ENCODE measurements at places on chromosomes 4 and X. TPM values are rescaled to one million over a fixed set of nuclear protein-coding genes. Genes with fewer than 3 reads are reported as not detected.

- no peak for DNase-seq
- no peaks in the 10 kb centered on the region for H3K4me1 ChIP-seq
- no peak overlapping the region for H3K27ac ChIP-seq
- peaks cover 7% of the 10 kb centered on the region for H3K27me3 ChIP-seq
- H3K4me3 ChIP-seq, result no peak overlapping the region
- no peaks in the 10 kb centered on the region for H3K36me3 ChIP-seq
Measured at GRCh38 chrX:30538271-30538670, 39.3 kb downstream of the TASL start.

GRCh38 chr4:180641495-180641894 lies 1601.7 kb upstream of the TENM3 start:
- H3K4me1 ChIP-seq, result no peaks in the 10 kb centered on the region
- no peaks in the 10 kb centered on the region for H3K27me3 ChIP-seq
- H3K4me3 ChIP-seq, result no peak overlapping the region
- no peak for DNase-seq

- H3K27ac ChIP-seq, result no peak overlapping the region
- no peak overlapping the region for H3K4me3 ChIP-seq
- DNase-seq, result no peak
- no peaks in the 10 kb centered on the region for H3K4me1 ChIP-seq
- H3K36me3 ChIP-seq, result peaks cover 34% of the 10 kb centered on the region
- H3K27me3 ChIP-seq, result no peaks in the 10 kb centered on the region
Measured at GRCh38 chr4:3211866-3212265, 37.1 kb upstream of the MSANTD1 start.

Gene ATP8A1
- 18.2 TPM for total RNA-seq

Gene CASP3
- total RNA-seq, result 116 TPM

DNA sequence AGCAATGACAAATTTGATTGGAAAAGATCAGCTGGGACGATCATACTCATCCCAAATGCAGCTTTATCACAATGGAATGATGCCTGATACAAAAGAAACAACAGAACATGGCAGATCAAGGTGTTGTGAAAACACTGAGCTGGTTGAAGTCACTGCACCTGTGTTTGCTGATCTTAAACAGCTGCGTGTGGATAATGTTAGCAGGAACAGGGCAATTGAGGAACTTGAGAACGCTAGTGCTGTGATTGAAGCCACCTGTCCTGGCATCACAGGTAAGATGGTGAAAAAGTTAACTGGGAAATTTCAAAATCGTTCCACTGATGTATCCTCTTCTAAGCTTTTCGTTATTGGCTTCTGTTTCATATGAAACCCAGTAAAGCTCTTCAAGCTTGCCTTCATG lies 27.4 kb upstream of the SOD3 start:
- no peaks in the 10 kb centered on the region for H3K27me3 ChIP-seq
- DNase-seq, result no peak
